ENCODE measurements at places on chromosomes 12 and 14.

DNA sequence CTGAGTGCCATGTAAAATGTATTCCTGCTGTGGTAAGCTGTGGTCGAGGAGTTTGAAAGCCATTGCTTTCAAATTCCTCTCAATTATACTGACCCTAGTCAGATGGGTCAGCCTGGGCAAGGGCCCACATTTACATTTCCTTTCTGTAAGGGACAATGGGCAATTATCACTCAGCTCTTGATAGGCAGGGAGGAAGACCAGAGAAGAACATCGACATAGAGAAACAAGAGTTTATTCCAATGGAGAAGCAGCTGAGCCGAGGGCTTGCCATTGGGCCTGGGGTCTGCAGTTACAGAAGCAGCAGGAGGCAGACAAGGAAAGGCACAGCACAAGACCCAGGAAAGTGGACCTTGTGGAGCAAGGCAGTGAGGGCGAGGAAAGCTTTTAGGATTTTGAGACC lies 9.7 kb downstream of the NRIP2 start:
- no peak for DNase-seq

DNA sequence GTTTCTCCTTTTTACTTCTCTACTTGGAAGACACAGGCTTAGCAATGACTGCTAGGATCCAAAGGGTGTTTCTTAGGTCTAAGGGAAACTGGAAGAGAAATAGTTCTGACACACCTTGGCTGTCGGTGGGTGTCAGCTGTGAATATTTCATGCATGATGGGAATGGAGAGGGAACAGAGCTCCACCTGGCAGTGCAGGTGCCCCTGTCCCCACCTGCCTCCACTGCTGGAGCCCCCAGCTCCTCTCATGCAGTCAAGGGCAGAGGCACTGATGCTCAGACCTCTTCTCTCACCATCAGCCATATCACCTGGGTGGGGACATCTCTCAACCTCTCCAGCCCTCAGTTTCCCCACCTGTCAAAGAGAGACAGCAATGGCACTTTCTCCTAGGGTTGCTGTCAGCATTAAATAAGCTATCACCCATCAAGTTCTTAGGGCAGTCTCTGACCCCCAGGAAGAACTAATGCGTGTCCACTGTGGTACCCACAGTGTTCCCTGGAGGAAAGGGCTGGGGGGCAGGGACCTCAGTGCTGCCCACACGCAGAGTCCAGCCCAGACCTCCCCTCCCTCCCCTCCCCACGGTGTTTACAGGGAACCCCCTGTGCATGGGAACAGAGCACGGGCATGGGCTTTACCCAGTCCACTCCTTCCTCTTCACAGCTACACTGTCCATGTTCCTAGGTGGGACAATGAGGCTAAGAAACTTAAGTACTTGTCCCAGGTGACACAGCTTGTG lies 69.1 kb downstream of the C14orf132 start:
- no peak for DNase-seq

DNA sequence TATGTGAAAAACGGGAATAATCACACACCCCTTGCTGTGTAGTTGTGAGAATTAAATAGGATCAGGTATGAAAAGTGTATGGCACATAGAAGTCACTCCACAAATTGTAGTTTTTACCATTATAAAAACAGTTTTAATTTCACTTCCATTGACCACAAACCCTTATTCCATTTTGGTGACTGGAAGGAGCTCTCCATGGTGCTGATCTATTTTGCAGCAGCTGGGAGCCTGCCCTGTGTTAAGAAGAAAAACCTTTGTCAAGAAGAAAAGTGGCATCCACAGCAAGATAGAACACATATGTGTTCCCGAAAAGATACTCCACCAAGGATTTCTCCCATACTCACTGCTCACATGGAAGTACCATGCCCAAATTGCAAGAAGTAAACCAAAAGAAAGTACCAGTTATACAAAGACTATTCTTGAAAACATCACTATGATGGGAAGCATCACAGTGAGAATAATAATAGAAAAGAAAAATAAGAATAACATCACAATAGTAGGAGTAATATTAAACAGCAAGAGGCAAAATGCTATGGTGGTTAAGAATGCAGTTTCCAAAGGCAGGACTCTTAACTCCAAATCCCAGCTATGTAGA lies 58.7 kb downstream of the TUNAR start:
- no peak for DNase-seq

DNA sequence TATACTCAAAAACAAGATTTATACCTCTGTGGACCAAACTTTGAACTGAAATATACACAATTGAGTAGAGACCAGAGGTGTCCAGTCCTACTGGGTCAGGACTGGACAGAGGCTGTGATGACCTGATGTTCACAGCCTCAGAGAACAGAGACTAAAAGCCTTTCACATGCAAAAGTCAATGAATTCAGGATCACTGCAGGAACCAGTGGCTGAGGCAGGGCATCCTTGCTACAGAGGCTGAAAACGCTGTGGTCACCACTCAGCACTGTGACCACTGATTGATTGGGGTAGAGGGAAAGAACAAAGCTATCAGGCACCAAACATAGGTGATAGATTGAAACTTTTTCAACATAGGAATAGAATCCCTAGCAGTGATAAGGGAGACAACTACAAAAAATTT lies 25.1 kb downstream of the GRIP1 start:
- DNase-seq: no peak

DNA sequence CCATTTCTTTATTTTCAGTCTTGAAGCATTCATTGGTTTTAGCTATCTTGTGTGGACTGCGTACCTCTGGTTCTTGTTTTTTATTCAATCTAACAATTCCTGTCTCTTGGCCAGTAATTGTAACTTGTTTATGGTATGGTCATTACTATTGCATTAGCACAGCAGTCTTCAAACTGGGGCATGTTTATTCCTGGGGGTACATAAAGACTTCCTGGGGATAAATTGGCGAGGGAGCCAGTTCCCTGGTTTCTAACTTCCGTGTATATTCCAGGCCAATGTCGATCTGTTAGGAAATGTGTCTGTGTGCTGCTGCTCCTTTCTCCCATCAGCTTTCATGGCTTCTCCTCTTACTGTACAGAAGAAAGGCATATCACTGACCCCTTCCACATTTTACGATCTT lies 13.7 kb upstream of the EVL start:
- no peak for DNase-seq

GRCh38 chr14:98916476-98916875 lies 355.5 kb downstream of the BCL11B start:
- no peak for DNase-seq
